COLO829 (cell line): ENCODE measurements at places on chromosomes 16 and 17.

GRCh38 chr17:36938566-36939051 lies 1.3 kb downstream of the LHX1 start:
- no peak for DNase-seq

- no peak for DNase-seq
These were observed 145.9 kb upstream of the LHX1 start for GRCh38 chr17:36791150-36791941.

DNA sequence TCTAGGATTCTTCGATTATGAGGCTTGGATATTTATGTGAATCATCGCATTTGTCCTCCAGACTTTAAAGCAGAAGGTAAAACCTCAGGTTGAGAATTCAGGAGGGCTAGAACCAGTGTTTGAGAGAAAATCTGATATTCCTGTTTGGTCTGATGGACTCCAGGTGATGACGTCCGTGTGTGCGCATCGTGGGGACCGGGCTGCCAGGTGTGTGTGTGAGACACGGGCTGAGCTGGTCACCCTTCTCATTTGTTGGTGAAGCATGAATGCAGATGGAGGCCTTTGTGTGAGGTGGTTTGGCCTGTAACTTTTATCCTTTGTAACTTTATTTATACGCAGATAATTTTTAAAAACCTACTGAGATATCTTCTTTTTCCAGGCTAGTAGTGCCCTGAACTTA lies 42.8 kb downstream of the ZNF750 start:
- no peak for DNase-seq

GRCh38 chr17:499951-500461 lies 147.4 kb upstream of the RPH3AL start:
- no peak for DNase-seq

DNA sequence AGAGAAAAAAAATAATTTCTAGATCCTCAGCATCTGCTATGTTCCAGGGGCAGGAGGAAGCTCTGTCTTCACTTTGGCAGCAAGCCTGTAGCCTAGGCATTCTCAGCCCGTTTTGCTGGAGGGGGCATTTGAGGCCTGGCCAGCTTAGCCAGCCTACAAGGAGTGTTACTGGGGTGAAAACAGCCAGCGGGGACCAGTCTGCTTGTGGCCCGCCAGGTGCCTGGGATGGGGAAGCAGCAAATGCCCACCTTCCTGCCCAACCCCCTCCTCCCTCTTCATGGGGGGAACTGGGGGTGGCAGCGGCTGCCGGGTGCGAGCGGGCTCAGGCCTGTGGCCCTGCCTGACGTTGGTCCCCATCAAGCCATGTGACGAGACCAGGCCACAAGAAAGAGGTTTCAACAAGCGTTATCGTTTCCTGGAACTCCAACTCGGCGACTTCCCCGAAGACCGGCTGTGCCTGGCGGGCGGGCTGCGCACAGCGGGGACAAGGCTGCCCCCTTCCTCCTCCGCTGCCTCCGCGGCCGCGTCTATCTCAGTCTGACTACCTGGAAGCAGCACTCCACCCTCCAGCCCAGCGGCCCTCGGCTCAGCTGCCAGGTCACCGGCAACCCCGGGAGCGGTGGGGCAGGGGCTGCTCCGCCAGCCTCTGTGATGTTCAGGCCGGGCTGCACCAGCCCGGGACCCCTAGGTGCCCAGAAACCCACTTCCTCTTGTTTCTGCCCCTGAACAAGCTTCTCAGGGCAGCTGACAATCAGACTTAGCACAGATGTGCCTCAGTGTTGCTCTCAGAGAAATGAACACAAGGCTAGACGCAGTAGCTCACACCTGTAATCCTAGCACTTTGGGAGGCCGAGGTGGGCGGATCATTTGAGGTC lies 22.9 kb downstream of the SOCS1 start:
- DNase-seq = no peak

DNA sequence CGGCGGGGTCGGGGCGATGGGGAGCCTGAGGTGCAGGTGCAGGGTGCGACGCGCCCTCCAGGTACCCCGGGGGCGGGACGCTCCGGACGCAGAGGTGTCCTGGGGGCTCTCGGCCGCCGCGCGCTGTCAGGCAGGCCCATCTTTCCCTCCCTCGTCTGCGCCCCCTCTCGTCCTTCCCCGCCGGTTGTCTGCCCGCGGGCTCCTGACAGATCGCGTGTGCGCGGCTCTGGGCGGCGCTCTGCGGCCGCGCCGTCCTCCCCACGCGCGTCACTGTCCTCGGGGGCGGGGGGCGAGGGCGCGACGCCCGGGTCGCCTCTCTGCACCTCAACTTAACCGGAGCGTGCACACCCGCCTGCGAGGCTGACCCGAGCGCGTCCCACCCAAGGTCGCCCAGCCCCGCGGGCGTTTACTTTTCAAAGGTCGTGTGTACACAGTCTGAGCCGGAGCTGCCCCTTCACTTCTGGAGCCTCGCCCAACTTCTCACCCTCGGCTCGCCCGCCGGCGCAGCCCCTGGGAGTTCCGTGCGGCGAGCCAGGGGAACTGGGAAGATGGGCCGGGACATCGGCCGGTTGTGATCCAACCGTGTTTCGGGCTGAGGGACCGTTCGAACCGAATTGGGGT lies 512 bp downstream of the AKAP1 start:
- DNase-seq = peak; percentile 38

DNA sequence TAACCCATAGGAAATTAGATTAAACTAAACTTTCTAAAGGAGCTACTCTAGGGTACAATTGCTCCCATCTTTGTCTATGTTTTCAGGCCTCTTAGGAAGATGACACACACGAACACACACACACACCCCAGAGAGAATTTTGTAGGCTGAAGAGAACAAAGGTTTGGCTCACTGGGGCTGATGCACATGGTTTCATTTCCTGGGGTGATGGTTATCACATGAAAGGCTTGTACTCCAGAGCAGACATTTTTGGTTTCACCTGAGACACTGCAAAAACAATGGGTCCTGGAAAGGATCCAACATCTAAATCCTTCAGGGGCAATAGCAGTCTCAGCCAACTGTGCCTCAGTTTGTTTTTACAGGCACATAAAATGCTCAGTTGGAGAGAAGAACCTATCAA lies 62.8 kb downstream of the GRB7 start:
- DNase-seq = no peak

- no peak for DNase-seq
These were observed 20.9 kb downstream of the MAP1LC3B start for GRCh38 chr16:87412996-87413421.

DNA sequence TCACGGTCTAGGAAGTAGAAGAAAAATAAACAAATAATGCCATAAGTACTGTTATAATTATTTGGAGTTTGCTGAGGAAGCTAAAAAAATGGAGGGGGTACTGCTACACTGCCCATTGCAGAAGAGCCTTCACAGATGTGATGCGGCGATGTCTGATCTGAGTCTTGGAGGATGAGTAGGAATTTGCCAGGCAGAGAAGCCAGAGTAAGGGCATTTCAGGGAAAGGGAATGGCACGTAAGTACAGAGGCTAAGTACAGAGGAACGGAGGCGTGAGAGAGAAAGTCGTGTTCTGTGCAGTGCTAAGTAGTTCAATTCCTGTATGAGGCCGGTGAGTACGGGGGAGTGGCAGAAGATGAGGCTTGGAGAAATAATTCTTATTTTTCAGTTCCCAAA lies 741 bp upstream of the GRB2 start:
- no peak for DNase-seq

GRCh38 chr17:9272501-9273200 lies 251.3 kb downstream of the NTN1 start:
- no peak for DNase-seq

GRCh38 chr17:39236450-39236927 lies 10.7 kb upstream of the STAC2 start:
- no peak for DNase-seq

GRCh38 chr17:38715216-38715943 lies 10.3 kb downstream of the MLLT6 start:
- no peak for DNase-seq

- no peak for DNase-seq
These were observed 43.9 kb upstream of the ICAM2 start for GRCh38 chr17:64064331-64064730.

DNA sequence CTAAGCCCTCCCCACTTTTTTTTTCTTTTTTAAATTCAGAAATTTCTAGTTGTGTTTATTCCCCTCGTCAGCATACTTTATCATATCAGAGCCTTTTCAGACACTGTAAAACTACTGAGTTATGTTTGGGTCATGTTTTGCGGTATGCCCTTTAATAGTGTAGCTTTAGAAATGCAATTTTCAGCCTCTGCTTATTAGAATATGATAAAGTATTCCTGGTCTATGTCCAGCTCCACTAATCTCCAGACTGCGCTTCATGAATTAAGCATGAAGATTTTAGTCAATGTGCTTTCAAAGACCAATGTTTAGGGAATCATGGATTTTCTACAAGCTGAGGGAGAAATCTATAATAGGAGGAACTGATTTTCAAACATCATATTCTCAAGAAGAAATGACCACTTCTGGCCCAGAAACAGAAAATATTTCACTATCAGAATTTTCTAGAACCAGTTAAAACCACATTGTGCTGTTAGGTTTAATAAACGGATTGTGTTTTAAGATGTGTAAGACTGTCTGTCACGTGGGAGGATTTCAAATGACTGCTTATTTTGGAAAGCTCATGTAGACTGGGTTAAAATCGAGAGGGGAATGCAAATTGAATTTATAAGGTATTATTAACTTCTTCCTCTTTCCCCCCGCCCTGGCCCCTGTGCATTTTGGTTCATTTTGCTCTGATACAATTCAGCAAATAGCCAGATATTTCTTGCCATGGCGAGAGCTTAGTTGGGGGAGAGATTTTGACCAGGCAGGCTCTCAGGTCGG lies 498.5 kb downstream of the WWOX start:
- no peak for DNase-seq

- no peak for DNase-seq
These were observed 74.0 kb downstream of the TANC2 start for GRCh38 chr17:63039899-63040602.

DNA sequence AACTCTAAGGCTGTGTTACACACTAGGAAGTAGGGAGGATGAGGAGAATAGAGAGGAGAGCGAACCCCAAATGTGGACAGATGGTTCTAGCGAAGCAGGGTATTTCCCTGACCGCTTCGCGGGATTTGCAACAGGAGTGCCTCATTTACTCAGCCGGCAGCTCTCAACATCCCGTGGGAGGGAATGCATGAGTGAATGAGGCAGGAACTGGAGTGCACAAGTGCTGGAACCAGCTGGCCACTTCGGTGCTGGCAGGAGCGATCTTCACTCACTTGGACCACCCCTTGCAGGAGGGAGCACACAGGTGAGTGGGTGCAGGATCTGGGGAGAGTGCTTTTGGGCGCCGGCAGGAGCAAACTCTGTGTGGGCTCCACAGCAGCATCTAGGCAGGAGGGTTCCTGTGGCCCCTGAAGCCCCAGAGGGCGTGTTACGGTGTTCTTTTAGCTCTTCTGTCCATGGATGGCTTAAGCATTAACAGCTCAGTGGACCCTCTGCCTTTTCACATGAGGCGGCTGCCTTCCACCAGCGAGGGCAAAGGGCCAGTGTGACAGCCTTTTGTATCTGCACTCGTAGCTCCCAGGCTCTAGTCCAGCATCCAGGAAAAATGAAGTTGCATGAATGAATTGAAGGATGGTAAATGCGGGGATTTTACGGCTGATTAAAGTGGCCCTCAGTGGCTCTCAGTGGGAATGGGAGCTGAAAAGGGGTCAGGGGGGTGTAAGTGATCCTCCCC lies 17.4 kb upstream of the ZNHIT3 start:
- DNase-seq = no peak

DNA sequence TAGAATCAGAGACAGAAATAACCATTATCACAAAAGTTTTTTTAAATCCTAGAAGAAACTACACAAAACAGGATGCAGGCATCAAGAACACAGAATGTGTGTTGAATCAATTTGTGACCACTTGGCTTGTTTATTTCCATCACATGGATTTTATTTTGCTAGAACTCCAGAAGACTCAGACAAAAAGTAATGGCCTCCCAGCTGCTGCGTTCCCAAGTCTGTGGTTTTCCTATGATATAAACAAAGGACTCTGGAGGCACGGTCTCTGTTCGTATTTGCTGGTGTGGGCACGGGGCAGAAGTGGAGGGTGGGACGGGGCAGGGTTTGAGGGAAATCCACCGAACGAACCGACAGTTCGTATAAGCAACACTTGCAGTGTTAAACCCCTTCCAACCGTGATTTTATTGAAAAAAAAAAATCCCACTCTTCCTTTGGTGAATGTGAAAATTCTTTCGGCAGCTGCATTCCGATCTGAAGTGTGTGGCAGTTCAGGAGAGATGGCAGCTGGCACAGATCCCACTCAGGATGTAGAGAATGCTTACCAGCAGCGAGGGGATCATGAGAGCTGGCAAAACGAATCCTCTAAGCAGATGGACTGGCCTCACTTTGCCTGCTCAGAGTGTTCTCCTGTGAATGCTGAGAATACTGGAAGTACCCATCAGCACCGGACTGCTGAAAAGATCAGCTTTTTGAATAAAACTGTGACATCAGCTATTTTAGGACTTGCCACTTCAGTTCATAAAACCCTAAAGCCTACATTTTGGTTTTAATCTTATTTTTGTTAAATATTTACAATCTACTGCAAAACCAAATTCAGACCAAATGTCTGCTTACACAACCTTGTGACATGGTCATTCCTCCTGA lies 165.2 kb downstream of the VPS53 start:
- DNase-seq = no peak

DNA sequence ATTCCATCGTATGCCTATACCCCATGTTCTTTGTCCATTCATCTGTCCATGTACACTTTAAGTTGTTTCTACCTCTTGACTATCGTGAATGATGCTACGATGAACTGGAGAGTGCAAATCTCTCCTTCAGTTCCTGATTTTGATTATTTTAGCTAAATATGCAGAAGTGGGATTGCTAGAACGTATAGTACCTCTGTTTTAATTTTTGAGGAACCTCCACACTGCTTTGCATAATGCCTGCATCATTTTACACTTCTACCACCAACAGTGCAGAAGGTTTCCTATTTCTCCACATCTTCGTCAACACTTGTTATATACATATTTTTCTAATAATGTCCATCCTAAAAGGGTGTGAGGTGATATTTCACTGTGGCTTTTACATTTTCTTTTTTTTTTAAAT lies 43.9 kb downstream of the SDR42E1 start:
- no peak for DNase-seq

DNA sequence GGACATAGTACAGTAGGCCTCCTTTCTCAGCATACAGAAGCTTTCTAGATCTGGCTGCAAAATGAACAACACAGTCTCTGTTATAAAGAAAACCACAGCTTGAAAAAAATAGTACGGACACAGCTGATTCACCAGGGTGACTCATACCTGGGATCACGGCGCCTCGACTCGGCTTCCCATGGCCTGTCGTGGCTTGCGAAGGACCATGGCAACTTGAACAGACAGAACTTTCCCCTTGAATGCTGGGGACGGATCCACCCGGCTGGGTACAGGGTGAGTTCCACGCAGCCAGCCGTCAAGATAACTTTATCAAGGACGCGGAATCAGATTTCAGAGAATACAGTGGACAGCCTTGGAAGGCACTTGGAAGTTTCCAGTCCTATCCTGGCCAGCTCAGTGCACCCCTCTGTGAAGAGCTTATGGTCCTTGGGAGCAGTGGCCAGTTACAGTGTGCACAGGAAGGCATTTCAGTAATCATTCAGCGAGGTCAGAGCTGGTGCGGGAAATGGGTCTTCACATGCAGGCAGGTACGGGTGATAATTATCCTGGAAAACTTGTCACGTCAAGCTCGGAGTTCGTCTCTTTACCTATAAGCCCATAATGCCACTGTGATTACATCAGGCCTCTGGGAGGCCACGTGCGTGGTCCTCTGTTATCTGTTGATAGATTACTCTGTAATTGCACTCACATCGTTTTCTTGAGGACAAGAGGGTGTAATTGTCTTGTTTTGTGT lies 57.9 kb upstream of the MAF start:
- DNase-seq = peak; percentile 81
